ENCODE measurements at places on chromosomes 13 and 19.

DNA sequence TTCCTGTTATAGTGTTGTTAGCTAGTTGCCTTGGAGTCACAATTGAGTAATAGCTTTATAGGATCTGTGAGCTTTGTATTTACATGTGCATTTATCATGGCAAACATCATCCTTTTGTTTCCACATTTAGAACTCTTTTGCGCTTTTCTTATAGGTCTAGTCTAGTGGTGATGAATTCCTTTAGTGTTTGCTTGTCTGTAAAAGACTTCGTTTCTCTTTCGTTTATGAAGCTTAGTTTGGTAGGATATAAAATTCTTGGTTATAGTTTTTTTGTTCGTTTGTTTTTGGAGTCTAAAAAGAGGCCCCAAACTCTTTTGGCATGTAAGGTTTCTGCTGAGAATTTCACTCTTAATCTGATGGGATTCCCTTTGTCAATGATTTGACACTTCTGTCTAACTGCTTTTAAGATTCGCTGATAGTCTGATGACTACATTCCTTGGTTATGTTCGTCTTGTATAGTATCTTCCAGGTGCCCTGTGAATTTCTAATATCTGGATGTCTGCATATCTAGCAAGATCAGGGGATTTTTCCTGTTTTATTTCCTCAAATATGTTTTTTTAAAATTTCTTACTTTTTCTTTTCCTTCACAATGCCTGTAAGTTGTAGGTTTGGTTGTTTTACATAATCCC is 20.2 kb downstream of the DNAJC3 start:
- no peak for DNase-seq

- no peak for DNase-seq
Observed at GRCh38 chr13:81658598-81659370, 1317.9 kb upstream of the SPRY2 start.

GRCh38 chr19:2464389-2464788 is 7.6 kb upstream of the LMNB2 start:
- no peak for DNase-seq

DNA sequence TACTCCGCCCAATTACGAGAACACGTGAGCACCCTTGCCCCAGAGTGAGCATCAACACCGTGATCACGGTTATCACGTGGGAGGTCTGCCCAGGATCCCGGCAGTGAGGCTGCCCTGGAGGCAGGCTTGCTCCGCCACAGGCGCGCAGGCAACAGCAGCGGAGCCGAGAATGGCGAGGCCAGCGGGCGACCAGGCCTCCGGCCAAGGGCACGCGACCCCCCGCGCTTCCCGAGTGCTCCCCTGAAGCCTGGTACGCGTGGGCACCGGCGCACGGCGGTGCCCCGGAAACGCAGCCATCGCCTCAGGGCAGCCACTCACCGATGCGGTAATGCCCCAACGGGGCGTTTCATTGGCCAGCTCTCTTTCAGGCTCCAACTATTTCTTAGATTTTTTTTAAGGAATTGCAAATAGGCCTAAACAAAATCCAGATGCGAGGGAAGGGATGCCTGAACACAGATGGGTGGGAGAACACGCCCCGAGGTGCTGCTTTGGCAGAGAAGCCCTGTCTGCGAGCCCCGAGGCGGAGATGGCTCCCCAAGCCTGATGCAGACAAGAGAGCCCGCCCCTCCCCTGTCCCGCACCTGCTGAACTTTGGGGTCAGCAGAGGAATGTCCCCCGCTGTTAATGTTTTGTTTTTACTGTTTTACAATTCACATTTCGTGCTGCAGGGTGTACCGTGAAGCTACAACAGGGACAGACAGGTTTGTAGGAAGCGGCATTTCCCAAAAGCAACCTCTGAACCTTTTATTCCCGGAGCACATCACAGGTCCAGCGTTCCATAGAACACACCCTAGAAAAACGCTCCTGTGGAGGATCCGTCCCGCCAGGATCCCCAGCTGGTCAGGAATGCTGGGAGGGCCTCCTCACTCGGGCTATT is 132.7 kb downstream of the ZDHHC20 start:
- no peak for DNase-seq

DNA sequence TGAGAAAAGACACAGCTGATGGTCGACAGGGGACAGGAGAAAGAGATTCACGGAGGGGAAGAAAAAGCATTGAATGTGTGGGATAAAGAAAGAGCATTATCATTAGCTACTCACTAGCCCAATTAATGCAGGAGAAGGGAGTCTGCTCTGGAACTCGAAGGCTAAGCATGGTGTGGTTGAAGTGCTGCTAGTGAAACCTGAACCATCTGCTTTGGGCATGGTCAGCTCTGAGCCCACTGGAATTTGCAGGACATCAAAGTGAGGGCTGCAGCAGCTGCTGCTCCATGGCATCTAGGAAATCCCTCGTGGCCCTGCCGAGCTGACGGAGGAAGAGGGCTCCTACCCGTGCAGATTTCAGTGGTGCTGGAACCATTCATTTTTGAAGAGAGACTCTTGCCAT is 320.3 kb downstream of the ATP8A2 start:
- no peak for DNase-seq

- no peak for DNase-seq
Observed at GRCh38 chr13:73107970-73108369, 49.2 kb downstream of the KLF5 start.

DNA sequence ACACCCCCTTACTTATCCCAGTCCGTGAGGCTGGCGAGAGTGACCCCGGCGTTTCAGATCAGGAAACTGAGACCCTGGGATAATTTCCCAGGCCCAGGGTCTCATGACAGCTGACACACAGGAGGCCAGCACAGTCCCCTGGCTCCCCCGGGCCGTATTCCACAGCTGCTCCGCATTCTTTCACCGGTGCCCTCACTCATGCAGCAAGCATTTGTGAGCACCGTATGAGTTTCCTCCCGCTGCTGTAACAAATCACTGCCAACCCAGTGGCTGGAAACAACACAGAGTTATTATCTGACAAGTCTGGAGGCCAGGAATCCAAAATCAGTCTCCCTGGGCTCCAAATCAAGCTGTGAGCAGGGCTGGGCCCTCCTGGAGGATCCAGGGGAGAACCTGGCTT is 21.3 kb downstream of the GADD45B start:
- DNase-seq: no peak

- no peak for DNase-seq
Observed at GRCh38 chr19:42531313-42531712, 3.0 kb upstream of the CEACAM1 start.
